ENCODE measurements at places on chromosomes 3 and 15.

- DNase-seq, result no peak
These were observed 94.9 kb downstream of the ROBO2 start for GRCh38 chr3:77134769-77135168.

DNA sequence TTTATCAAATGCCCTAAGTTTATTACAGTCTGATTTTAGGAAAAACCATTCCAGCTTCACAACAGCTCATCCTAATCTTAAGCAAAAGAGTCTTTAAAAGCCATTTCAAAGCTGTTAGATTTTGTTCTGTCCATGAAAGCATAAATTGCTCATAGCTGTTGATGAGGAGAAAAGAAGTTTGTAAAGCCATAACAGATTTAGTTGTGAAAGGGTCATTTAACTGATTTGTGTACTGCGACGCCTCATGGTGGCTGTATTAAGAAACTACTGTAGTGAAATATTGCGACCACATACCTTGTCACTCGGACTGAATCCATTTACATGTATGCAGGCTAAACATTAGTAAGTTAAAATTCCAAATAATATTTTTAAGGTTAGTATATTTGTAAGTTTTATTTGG lies 20.9 kb downstream of the BBX start:
- no peak for DNase-seq

DNA sequence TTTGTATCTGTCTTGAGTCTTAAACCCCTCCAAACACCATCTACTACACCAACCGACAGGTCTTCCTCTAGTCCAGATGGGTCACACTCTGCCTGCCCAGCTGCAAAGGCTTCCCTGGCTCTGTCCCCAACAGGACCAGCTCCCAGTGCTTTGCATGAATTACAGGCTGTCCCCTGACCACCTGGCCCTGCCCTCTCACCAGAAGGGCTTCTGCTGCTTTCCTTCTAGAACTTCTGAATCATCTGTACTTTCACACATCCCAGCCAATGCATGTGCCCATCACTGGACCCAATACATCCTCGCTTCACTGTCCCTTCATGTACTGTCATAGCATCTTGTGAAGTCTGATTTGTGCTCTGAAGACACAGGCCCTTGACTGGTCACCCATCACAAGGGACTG lies 53.6 kb downstream of the HOMER2 start:
- no peak for DNase-seq

GRCh38 chr3:160637086-160637485 lies 39.9 kb upstream of the ARL14 start:
- DNase-seq, result no peak

DNA sequence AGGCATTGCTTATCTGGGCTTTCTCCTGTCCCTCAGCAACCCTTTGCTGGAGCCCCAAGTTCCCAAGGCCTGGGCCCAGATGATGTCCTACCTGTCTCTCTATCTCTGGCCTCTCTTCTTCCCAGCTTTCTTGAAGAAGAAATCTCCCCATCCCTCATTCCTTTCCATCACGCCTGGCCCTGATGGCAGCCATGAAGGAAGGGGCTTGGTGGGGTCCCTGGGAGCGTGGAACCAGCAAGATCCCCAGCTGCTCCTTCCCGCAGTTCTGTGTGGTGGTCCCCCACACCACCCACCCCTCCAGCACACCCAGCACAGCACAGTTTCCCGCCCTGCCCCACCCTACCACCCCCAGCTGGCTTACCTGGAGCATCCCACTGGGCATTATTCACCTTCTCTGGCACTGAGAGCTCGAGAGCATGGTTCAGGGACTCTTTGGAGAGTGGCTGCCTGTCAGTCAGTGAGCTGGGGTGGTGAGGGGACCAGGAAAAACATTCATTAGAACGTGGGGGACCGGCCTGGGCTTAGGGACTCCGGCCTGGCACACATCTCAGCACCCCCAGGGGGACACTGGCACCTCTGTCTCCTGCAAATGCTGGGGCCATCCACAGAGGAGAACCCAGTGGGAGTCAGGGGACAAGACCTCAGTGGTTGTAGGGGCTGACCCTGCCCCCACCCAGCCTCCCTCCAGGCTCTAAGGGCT lies 26.6 kb downstream of the ACSBG1 start:
- DNase-seq, result no peak

GRCh38 chr15:89822951-89823711 lies 8.5 kb upstream of the ANPEP start:
- no peak for DNase-seq

DNA sequence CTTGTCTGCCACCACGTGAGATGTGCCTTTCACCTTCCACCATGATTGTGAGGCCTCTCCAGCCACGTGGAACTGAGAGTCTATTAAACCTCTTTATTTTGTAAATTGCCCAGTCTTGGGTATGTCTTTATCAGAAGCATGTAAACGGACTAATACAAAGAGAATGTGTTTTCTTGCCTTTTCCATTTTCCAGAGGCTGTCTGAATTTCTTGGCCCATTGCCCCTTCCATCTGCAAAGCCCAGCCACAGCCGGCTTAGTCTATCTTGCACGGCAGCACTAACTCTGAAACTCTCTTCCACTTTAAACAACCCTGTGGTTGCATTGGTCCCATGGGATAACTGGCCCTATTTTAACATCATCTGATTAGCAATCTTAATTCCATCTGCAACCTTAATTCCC lies 215.3 kb downstream of the LRTM1 start:
- no peak for DNase-seq

- DNase-seq, result no peak
These were observed 209.1 kb downstream of the NR1D2 start for GRCh38 chr3:24154013-24154695.

- no peak for DNase-seq
These were observed 308.2 kb upstream of the RORA start for GRCh38 chr15:61537337-61537736.

DNA sequence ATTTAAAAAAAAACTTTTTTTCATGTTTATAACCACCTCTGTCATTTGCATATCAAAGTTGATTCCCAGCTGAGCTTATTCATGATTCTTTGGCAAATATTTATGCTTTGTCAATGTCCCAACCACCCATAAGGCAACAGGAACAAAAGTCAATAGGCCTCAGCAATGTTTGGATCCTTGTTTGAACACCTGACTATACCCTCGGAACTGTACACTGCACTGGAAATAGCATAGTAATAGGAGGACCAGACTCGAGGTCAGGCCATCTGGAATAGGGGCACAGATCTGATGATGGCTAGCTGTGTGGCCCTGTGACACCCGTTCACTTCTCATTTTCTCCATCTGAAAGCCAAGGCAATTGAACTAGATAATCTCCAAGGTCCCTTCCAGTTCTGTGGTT lies 301.7 kb upstream of the ATP11B start:
- no peak for DNase-seq

DNA sequence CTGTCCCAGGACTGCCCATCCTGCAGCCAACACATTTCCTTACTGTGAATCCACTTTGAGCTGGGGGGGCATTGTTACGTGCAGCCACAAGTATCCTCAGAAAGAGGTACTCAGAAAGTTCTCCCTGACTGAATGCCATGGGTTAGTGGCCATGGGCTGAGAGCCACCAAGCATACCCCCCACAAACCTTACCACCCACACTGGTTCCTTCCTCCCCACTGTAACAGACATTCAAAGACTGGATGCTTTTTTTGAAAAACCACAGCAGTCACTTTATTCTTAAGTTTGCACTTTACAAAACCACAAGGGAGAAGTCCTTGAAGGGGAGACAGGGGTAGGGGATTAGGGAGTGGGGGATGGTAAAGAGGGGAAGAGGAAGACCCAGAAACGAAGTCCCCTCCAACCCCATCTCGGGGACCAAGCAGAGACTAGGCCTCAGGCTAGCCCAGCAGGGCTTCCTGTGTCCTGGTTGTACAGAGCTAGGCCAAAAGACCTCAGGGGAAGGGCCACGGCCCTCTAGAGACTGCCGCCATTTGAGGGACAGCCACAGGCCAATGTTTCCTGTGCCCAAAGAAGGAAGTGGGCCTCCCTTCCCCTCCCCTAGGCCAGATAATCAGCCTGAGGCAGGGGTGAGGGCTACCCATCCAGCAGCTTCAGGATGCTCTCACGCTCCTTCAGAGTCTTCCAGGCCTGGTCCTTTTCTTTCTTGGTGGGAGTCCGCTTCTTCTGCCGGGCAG lies 10.1 kb upstream of the CAMK1 start:
- peak; percentile 16 for DNase-seq

- no peak for DNase-seq
These were observed 71.2 kb upstream of the GLCE start for GRCh38 chr15:69089258-69089657.

Data from stimulated activated CD8-positive, alpha-beta memory T cell treated with anti-CD3 and anti-CD28 coated beads, Interleukin-7, amount 100 ng/mL, for 4 hours (primary cell).